ENCODE measurements at places on chromosomes 1 and 21. TPM values are rescaled to one million over a fixed set of nuclear protein-coding genes. Genes with fewer than 3 reads are reported as not detected.
A peak's percentile ranks its signal among the peaks of the same experiment; 100 is the strongest.

DNA sequence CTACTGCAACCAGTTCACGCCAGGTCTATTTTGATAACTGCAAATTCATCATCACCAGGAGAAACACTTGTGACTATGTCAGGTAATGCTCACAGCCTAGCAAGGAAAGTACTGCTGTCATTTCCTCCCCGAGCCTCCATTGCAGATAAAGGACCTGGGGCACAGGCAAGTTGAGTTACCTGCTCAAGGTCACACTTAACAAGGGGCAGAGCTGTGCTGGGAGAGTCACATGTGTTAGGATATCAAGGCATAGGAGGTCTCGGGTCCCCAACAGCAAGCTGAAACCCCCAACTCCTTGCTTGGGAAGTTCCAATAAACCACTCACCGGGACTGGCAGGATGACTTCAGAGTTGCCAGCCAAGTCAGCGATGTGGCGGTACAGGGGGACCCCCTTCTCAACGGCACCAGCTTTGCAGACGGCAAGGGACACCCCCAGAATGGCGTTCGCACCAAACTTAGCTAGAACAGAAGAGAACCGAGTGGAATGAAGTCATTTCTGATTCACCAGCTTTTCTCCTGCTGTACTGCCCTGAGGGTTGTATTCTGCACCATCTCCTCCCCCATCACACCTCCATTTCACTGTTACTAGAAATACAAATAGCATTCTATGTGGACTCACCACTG, 11.6 kb downstream of the ENO1 start:
- H3K27ac ChIP-seq = no peak overlapping the region
- H3K4me1 ChIP-seq = peaks cover 22% of the 10 kb centered on the region
- DNase-seq = no peak
- H3K27me3 ChIP-seq = no peaks in the 10 kb centered on the region

GRCh38 chr21:18776936-18777335, 373.4 kb upstream of the TMPRSS15 start:
- no peak overlapping the region for H3K4me3 ChIP-seq
- H3K36me3 ChIP-seq = no peaks in the 10 kb centered on the region
- DNase-seq = no peak
- no peak overlapping the region for H3K27ac ChIP-seq

DNA sequence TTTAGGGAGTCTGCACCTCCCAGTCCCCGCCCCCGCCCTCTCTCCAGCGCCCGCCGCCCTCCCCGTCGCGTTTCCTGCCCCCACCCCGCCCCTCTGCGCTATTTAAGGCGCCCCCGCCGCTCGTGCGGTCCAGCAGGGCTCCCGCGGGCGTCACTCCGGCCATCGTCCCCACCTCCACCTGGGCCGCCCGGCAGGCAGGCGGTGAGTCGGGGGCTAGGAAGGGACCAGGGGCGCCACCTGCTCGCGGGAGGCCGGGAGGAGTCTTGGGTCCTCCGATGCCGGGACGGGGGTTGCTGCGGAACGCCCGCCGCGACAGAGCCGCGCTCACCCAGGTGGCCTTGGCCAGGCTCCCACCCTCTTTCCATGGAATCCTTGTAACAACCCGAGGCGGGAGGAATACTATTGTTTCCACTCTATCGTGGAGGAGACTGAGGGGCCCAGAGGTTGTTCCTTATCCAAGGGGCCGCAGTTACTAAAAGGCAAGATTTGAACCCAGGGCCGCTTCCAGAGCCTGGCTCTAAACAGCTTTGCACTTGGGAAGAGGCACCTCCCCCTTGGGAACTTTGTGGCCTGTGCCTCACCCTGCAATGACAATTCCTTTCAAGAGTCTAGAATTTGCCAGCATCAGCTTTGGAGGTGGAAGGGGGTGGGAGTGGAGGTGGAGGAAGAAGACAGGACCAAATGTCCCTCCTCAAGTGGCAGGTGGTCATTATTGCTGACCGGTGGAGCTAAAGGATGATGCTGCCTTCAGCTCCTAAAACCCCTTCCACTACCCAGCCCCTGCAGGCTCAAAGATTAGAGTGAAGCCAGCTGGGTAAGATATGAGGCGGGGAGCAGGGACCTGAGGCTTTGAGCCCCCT, at the start of gene GJA4:
Gene GJA4 (plus strand): TSS at position 132 of the 860 bp plus-strand sequence. CDS start 1,215 bp downstream, outside the sequence.
- H3K4me1 ChIP-seq = no peaks in the 10 kb centered on the region
- H3K27ac ChIP-seq = no peak within 1 kb of the TSS
- peaks cover 29% of the 10 kb centered on the region for H3K27me3 ChIP-seq
- DNase-seq = no peak

Gene CBS
- polyA plus RNA-seq = 8.5 TPM

Gene ITLN2
- 1.9 TPM for polyA plus RNA-seq

DNA sequence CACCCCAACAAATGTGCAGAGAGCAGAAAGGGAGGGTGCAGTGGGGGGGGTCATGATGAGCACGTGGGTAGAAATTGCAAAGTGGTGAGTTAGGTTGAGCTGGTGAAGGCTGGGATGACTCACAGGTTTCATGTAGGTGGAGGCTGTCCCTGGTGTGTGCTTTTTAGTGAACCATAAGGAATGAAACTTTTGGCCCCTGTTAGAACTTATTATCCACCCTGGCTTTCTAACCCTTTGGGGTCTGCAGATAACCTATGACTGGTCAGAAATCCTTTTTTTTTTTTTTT, 46.9 kb downstream of the DOP1B start:
- peak; percentile 80 for DNase-seq
- H3K27ac ChIP-seq = peak overlapping the region; percentile 90
- no peak overlapping the region for H3K4me3 ChIP-seq
- H3K27me3 ChIP-seq = no peaks in the 10 kb centered on the region

Gene TACSTD2
- polyA plus RNA-seq = 2.6 TPM

Gene URB2
- polyA plus RNA-seq = 6.7 TPM

Gene AVPR1B
- 0.81 TPM for polyA plus RNA-seq

Gene MANEAL
- 5.6 TPM for polyA plus RNA-seq

DNA sequence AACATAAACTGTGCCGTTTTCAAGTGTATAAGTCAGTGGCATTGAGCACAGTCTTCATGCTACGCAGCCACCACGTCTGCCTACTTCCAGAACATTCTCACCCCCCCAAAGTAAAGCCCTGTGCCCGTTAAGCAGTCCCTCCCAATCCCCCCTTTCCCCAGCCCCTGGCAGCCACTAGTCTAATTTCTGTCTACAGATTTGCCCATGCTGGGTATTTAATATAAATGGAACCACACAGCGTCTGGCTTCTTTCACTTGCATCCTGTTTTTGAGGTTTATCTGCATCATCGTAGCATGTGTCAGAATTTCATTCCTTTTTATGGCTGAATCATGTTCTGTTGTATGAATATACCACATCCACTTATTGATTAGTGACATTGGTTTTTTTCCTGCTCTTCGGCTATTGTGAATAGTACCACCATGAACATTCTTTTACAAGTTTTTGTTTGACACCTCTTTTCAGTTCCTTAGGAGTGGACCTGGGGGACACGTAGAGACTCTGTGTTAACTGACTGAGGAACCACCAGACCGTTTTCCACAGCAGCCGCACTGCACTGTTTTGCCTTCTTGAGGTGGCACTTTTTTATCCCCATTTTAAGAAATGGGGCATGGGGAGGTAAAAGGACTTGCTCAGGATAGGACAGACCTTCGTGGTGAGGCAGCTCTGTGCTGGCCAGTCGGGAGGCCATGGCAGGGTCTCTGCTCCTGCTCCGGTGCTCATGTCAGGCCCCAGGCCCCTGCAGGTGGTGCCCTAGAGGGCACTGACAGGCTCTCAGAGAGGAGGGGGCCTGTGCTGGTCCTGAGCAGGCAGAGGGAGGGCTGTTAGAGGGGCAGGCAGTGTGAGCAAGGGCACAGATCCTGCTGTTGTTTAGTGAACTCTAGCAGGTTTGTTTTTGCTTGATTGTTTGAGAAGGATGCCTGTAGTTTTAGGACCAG, 123.8 kb downstream of the PCBP3 start:
- no peak overlapping the region for H3K4me3 ChIP-seq
- DNase-seq = no peak
- H3K4me1 ChIP-seq = peaks cover 8% of the 10 kb centered on the region
- no peaks in the 10 kb centered on the region for H3K27me3 ChIP-seq
- H3K27ac ChIP-seq = peak overlapping the region; percentile 51

DNA sequence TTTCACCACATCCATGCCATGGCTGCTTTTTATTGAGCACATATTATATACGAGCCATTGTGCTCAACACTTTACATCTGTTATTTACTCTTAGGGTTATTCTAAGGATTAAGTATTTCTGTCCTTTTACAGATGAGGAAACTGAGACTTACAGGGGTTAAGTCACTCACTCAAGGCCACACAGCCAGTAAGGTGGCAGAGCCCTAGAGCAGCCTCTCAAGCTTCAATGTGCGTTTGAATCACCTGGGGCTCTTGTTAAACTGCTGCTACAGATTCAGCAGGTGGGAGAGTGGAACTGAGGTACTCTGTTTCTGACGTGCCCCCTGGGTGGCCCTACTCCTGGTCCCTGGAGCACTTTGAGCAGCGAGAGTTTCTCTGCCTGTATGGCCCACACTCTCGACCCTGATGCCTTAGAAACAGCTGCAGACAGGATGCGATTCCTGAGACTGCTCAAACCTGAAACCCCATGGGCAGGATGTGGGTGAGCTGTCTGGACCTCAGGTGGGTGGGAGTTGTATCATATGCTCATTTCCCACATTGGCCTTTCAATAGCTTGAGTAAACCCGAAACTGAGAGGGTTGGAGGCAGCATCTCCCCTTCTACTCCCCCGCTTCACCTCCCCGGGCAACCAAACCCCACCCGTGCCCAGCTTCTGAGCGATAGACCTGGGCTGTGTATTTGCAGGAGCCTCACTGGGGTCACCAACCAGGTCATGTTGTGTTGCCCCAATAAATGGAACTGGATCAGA, 59.3 kb downstream of the MAN1C1 start:
- no peak overlapping the region for H3K4me3 ChIP-seq
- DNase-seq = no peak
- no peak overlapping the region for H3K27ac ChIP-seq
- H3K27me3 ChIP-seq = no peaks in the 10 kb centered on the region
- no peaks in the 10 kb centered on the region for H3K4me1 ChIP-seq
- H3K36me3 ChIP-seq = no peaks in the 10 kb centered on the region

Gene POMGNT1
- 56.4 TPM for polyA plus RNA-seq

DNA sequence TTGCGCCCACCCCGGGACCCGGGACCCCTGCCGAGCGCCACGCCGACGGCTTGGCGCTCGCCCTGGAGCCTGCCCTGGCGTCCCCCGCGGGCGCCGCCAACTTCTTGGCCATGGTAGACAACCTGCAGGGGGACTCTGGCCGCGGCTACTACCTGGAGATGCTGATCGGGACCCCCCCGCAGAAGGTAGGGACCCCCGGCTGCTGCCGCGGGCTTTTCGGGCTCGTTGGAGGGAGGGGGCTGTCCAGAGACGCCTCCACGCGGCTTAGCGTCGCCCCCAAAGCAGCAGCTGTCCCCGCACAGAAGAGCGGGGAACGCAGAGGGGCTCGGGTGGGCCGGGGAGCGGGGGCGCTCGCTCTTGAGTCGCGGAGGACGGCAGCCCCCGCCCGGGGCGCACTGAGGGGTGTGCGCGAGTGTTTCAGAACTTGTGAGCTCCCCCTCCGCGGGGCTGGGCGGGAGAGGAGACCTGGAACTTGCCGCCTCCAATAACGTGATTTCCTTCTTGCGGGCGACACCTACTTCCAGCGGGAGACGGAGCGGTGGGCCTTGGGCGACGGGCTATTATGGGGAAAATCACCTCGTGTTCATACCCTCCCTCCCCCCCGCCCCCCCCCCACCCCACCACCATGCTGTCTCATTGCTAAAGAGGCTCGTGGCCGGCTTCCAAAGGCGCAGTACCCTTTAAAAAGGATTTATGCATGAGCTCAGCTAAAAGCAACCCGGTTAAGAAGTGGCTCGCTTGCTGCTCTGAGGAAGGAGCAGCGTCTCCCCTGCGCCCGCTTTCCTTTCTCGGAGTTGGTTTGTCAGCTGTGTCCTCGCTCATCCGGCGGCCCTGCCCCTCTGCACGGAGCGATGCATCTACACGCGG, 664 bp downstream of the BACE2 start:
- H3K4me1 ChIP-seq = peaks cover 3% of the 10 kb centered on the region
- H3K27me3 ChIP-seq = peaks cover 7% of the 10 kb centered on the region
- H3K27ac ChIP-seq = no peak overlapping the region
- peak overlapping the region; percentile 63 for H3K4me3 ChIP-seq
- peak; percentile 46 for DNase-seq

Gene OVAAL
- not detected for polyA plus RNA-seq

GRCh38 chr1:220873868-220874655, 5.2 kb upstream of the HLX start:
- DNase-seq = peak; percentile 31
- peak overlapping the region; percentile 26 for H3K27ac ChIP-seq
- peaks cover 38% of the 10 kb centered on the region for H3K27me3 ChIP-seq
- no peaks in the 10 kb centered on the region for H3K36me3 ChIP-seq
